Sciatic nerve (tissue), 2 donors: ENCODE measurements at places on chromosomes 5 and 9. TPM values are rescaled to one million over a fixed set of nuclear protein-coding genes. Genes with fewer than 3 reads are reported as not detected.

DNA sequence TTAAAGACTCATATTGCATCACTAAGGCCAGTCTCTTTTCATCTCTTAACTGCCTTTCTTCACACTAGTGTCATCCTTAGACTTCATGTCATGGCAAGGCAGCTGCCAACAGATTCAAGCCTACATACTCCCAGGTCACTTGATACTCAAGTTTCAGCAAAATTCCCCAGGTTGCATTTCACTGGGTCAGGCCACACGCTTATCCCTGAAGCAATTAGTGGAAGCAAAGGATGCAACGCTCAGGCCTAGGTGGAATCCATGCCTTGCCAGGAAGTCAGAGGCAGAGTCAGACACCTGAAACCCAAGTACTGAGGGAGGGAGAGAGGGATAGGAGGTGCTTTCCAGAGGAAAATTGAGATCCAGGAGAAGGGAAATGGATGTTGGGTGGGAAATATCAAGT lies 28.9 kb downstream of the YIPF5 start:
- DNase-seq, result no peak

The PCDHGA12 gene
- 12.1 TPM for total RNA-seq

- no peak for DNase-seq
These were observed 1016.8 kb upstream of the DMAC1 start for GRCh38 chr9:8816361-8816760.

The ACSL6 gene
- 3.3 TPM for total RNA-seq

GRCh38 chr9:130834371-130835336 lies at the start of gene ABL1:
ABL1 (plus strand) TSS chr9:130835254; CDS start chr9:130835447, 193 bp downstream.
- peak; percentile 81 for DNase-seq

DNA sequence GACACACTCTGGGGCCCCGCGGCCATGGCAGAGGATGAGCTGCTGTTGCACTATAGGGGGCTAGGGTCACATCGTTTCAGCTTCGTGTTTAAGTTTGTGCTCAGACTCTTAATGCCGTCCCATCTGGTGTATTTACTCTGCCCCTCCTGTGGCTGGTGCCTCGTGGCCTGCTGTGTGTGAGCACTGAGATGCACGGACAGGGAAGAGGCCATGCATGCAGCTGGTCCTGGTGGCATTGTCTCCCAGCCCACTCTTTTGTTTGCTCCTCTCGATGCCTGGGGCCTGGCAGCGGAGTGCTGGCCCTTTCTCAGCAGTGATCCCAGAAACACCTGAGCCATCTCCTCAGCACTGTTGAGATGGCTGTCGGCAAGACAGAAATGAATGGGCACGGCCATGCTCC lies 30.0 kb upstream of the PHF2 start:
- no peak for DNase-seq

The IL31RA gene
- total RNA-seq, result not detected

DNA sequence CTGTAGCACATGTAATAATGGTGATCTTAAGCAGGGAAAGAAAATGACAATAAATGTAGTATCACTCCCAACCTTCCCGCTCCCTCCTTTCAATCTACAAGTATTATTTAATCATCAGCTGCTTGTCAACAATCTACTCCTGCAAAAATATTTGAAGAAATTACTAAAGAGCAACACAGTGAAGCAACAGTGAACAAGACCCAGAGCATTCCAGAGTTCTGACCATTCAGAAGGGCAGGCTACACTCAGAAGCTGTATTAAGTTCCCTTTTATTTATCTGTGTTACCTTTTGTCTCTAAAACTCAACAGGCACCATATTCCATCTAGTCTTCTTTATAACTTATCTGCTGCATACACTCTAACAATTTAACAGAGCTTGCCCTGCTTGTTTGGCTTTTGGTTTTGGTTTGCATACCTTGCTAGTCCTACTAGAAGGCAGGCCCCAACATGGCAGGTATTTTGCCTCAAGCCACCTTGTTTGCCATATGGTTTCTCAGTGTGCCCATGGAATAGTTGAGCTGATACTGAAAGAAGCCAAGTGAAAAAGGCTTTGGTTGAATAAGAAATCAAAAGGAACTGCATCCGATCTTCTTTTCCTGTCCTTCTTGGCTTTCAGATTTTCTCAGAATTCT lies 253.9 kb downstream of the CEMIP2 start:
- no peak for DNase-seq

DNA sequence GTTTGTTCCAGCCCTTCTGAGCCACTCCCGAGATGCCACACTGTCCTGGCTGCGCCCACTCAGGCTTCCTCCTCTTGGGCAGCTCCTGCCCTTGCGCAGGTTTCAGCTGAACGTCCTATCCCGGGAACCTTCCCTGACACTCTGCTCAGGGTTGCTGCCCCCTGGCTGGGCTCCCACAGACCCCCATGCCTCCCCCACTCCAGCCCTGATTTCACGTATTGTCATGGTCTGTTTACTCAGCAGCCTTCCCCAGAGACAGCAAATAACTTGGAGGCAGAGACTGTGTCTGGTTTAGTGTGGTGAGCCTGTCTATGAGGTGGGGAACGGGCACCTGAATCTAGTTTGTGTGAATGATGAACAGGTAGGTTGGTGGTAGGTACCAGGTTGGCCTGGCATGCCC lies 40.4 kb downstream of the LMX1B start:
- no peak for DNase-seq

The LCN15 gene
- total RNA-seq, result not detected

DNA sequence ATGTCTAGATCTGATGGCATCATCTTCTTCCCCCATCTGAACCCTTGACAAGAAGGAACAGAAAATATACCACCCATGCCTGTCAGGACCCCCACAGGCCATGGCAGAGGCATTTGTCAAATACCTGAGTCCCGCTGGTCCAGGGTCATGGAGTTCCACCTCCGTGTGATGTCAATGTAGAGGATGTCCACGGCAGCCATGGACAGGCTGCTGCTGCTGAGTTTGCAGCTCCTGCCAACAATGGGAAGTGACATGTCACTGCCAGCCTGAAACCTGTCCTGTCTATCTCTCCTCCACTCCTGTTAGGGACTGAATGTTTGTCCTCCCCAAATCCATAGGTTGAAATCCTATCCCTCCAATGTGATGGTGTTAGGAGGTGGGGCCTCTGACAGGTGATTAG lies 208.8 kb downstream of the DAB2IP start:
- peak; percentile 30 for DNase-seq

DNA sequence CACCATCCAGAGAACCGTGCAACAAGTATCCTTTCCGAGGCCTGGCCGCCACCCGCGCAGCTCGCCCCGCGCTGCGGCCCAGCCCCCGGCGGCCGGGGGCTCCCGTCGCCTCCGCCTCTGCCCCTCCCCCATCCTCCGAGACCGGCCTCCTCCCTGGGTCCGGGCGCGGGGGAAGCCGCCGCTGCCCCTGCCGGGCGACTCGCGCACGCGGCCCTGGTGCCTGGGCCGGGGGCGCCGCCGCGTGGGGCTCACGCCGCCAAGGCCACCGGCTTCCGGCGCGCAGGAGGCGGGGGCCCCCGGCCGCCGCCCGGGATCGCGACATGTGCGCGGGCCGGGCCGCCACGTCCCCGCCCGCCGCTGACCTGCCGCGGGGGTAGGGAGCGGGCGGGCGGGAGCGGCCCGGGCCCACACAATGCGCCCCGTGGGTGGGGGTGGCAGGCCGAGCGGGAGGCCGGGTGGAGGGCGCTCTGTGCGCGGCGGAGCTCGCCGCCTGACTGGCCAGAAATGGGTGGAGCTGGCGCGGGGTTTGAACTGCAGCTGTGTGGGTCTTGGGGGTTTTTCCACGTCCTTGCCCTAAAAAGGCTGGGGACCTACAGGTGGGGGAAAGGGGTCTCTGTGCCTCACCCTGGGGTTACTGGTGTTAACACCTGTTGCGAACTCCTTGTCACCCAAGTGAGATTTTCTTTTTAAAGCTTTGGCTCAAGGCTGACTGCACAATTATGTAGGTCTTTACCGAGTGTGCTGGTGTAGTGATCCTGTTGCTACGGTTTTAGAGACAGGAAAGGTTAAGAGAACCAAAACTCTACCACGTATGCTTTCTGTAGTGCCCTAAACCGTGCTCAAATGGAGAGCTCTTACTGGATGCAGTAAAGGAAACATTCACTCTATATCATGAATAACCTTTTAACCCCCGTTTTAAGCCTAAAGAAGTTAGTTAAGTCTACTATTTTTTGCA lies 32.3 kb downstream of the TNPO1 start:
- DNase-seq, result peak; percentile 75

DNA sequence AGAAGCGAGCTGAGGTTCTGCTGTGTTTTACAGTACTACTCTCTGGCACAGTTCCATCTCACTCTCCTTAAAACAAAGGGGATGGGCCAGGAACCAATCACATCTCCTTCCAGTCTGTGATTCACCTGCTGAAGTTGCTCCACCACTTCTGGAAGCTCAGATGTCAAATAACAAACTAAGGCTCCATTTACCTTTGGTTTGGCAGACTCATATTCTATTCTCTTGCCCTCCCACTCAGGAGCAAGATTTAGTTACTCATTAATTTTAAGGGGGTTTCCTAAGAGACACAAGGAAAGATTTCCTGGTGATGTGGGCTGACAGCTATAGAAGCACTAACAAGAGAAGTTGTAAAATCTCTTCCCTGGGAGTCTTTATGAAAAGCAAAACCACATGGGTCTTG lies 37.8 kb upstream of the KIF2A start:
- no peak for DNase-seq
